SW 1271 (cell line): ENCODE measurements at places on chromosomes 12 and 14.

- DNase-seq, result no peak
Measured at GRCh38 chr14:105176513-105176912, 4.6 kb downstream of the NUDT14 start.

DNA sequence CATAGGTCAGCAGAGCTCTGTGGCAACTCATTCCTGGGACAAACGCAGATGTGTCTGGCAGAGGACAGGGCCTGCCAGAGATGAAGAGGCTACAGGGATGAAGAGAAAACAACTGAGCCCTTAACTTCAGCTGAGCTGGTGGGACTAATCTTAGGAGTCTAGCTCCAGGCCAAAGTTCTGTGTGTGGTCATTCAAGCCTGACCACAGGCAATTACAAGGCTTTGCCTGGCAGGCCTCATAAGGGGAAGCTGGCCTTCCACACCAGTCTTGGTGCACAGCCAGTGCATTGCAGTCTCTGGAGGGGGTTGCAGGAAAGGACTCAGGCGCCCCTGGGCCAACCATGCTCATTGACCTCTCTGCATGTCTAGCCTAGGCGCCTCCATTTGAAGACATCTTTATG lies 127.6 kb upstream of the DAAM1 start:
- no peak for DNase-seq

DNA sequence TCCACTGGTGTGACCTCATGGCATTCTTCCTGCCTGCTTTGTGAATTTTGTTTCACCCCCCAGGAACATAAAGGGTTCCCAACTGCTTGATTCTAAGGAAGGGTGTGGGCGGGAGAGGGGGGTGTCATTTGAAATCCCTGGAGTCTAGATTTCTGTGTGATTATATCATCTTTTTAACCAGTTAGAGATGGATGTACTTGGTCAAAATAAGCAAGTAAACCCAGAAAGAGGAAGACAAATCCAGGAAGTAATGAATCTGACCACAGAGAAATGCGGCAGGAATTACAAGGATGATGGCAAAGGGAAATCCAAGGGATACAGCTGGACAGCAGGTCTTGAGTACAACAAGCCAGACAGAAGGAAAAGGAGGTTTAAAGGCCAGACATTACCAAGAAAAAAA lies 38.9 kb downstream of the DMAC2L start:
- no peak for DNase-seq

DNA sequence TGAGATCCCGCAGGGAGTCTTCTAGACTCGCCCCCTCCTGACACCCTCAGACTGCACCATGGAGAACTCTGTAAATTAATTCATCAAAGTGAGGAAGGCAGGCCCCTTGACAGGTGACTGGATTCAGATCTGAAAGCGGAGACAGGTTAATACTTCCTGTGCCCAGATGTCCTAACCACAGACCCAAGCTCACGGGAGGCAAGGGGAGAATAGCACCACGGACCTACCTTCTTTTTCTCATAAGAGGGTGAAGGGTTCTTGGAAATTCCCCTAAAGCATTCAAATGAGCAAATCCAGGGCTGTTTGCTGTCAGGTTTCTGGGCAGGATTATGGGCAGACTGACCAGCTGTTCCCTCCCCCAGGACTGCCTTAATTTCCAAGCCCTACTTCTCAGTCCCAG lies 170.0 kb downstream of the ZFP36L1 start:
- DNase-seq, result no peak

DNA sequence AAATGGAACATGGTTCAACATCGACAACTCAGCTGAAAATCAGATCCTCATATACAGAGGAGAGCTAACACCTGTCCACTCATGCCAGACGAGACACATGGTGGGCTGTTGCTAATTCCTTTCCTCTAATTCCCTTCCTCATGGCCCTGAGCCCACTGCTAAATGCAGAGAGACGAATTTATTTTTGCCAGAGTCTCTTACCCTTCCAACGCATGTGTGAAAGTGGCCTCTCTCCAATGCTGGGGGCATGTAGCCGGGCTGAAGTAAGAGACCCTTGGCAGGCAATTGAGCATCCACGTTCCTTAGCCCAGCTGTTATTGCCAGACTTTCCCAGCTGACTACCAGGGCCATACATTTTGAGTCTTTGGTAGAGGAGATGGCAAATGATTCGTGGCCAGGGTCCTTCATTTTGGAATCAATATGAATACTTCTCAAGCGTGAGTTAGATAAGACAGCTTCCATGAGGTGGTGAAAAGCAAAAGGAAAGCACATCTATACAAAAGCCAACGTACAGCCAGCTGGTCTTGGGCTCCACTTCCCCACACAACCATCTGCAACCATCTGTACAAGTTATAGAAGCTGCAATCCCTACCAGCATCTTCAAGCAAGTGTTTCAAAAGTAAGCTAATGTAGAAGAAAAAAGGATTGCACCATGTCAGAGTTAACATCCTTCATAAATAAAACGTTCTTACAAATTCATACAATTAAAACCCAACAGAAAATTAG lies 28.6 kb downstream of the CORO1C start:
- no peak for DNase-seq

DNA sequence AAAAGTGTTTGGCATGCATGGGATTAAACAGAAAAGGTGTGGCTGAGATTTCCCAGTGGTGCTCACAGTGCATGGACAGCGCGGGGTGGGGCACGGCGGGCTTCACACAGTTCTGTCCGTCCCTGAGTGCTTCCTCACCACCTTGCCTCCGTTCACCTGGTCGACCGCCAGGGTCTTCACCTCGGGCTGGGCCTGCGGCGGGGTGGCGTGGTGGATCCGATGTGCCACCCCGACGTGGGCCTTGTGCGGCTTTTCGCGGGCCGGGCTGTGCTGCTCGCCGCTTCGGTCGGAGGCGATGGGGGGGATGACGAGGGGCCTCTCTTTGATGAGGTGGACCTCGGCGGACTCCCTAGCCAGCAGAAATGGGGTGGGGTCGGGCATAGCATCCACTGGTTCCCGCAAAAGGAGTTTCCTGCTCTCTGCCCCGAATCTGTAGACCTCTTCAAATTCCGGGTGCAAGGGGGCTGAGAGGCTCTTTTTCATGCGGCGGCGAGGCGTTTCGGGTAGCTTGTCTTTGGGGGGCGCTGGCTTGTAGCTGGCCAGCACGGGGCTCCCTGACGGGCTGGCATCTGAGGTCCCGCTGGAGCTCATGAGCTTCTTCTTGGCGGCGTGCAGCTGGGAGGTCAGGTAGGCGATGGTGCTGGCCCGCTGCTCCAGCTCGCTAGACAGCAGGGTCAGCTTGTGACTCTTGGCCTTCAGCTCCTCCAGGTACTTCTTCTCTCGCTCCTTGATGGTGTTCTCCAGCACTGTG lies 35.5 kb downstream of the CCDC92 start:
- no peak for DNase-seq

GRCh38 chr14:24296341-24297157 lies 3.0 kb downstream of the DHRS1 start:
- no peak for DNase-seq

DNA sequence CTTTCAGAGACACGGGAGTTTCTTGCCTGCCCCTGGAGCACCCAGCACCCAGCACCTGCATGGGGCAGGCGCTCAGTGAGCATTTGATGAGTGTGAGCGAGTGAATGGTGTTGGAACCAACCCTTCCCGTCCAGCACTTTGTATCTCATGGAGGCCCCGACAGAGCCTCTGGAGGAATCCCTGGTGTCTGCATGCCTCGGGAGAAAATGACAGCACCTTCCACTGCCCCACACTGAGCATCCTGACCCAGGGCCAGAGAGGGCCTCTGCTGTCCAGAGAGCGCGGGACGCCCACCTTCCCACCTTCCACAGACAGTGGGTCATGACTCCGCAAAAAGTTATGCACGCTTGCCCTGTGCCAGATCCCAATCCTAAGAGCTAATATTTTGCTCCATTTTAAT lies 103.0 kb upstream of the BCL11B start:
- no peak for DNase-seq

- no peak for DNase-seq
Measured at GRCh38 chr12:48816143-48816854, 2.0 kb upstream of the CACNB3 start.

DNA sequence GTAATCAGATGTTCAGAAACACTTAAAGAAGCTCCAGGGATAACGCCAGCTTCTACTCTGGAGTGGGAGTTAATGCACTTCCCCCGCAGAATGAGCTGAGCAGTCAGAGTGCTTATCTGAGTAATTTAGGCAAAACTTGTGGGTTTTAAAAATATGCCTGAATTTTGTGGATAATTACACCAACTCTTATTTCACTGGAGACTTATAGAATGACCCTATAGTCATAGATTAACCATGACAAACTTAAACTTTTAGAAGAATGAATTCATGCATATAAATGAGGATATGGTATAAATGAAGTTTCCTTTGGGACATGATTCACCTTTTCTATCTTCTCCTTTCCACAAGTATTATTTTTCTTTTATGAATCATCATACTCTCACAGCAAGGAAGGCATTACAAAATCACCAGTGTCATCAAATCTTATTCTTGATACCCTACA lies 241.1 kb upstream of the FBXO33 start:
- no peak for DNase-seq

- no peak for DNase-seq
Measured at GRCh38 chr12:125744201-125744600, 679.0 kb downstream of the AACS start.

- DNase-seq, result no peak
Measured at GRCh38 chr12:12622418-12622817, 10.7 kb downstream of the CREBL2 start.

GRCh38 chr12:17507336-17507735 lies 582.7 kb downstream of the RERGL start:
- no peak for DNase-seq

DNA sequence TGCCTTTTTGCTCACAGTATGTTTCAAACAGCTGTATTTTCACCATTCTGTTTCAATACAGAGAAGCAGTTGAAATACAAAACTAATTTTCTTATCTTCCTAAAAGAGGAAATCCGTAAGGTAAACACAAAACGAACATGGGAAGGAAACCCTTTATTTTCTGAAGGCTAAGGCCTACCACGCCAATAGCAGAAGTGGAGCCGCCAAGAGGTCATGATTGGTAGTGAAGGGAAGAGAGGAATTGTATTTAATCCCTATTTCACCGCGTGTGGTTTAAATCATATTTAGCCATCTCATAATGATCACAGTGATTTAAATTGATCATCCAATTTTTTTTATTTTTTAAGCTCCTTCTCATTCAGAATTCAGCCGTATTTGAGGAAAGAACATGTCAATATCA lies 398.2 kb downstream of the PRKD1 start:
- DNase-seq, result no peak

- DNase-seq, result no peak
Measured at GRCh38 chr14:84456946-84457345, 1073.0 kb upstream of the FLRT2 start.
